Colonic mucosa (tissue), 4 donors: ENCODE measurements at places on chromosomes 4 and X. TPM values are rescaled to one million over a fixed set of nuclear protein-coding genes. Genes with fewer than 3 reads are reported as not detected.
A peak's percentile ranks its signal among the peaks of the same experiment; 100 is the strongest.

Gene OTC
- total RNA-seq = 10.2 TPM

Gene GLRA3
- not detected for total RNA-seq

Gene DDX53
- not detected for total RNA-seq

Gene KLB
- total RNA-seq = 0.64 TPM

DNA sequence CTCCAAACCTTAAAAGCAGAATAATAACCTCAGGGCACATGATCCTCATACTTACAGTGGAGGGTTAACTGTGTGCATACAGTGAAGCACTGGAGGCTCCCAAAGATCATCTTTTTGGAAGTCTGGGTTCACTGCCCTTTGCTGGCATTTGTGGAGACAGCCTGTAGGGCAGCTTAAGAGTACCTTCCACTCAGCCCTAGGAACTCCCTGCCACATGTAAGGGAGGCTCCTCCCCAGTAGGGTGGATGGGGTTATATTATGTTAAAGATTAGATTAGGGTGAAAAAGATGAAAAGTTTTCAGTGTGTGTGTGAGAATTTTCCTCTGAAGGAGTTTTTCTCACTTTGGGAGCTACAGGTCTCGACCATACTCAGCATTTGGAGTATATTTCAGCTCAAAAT is 388.4 kb downstream of the RAB28 start:
- no peak for DNase-seq
- no peak overlapping the region for H3K4me3 ChIP-seq
- no peaks in the 10 kb centered on the region for H3K4me1 ChIP-seq
- no peak overlapping the region for H3K27ac ChIP-seq
- no peaks in the 10 kb centered on the region for H3K27me3 ChIP-seq

- H3K27ac ChIP-seq = no peak overlapping the region
- no peaks in the 10 kb centered on the region for H3K4me1 ChIP-seq
- no peaks in the 10 kb centered on the region for H3K36me3 ChIP-seq
These were observed 2.7 kb upstream of the BMX start for GRCh38 chrX:15497865-15498264.

GRCh38 chr4:107650251-107650650 is 69.8 kb downstream of the PAPSS1 start:
- DNase-seq = no peak
- H3K4me3 ChIP-seq = no peak overlapping the region
- no peak overlapping the region for H3K27ac ChIP-seq
- no peaks in the 10 kb centered on the region for H3K27me3 ChIP-seq
- H3K4me1 ChIP-seq = no peaks in the 10 kb centered on the region

DNA sequence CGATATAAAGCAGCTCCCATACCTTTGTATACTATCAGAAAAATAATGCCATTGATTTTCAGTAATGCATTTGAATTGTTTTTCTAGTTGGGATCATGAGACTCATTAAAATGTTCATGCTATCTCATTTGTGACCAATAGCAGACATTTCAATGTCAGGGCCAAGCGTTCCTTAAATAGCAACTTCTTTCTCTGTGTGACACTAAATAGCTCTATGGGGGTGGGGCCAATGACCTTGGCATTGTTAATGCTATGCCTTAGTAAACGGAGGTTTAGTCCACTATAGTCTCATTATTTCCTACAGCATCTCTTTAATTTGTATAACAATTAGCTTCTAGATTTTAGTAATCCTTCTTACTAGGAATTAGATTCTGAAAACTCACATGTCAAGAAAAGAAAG is 48.6 kb upstream of the ARHGAP24 start:
- no peaks in the 10 kb centered on the region for H3K4me1 ChIP-seq
- H3K27me3 ChIP-seq = no peaks in the 10 kb centered on the region
- no peaks in the 10 kb centered on the region for H3K36me3 ChIP-seq
- no peak overlapping the region for H3K4me3 ChIP-seq
- H3K27ac ChIP-seq = no peak overlapping the region
- no peak for DNase-seq

DNA sequence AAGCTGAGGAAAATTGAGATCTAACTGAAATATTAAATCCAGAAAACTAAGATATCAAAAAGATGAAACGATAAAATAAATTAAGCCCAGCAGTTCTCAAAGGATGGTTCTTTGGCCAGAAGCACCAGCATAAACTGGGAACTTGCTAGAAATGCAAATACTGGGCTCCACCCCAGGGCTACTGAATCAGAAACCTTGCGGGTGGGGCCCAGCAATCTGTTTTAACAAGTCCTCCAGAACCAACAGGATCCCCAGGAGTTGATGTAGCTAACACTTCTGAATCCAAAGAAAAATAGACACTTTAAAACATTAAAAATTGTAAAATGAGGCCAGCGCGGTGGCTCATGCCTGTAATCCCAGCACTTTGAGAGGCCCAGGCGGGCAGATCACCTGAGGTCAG is 14.1 kb upstream of the TMEM154 start:
- no peaks in the 10 kb centered on the region for H3K36me3 ChIP-seq
- DNase-seq = no peak
- no peak overlapping the region for H3K4me3 ChIP-seq
- no peaks in the 10 kb centered on the region for H3K4me1 ChIP-seq
- H3K27ac ChIP-seq = no peak overlapping the region

GRCh38 chr4:79170077-79170476 is 155.8 kb downstream of the NAA11 start:
- H3K4me3 ChIP-seq = no peak overlapping the region
- H3K36me3 ChIP-seq = no peaks in the 10 kb centered on the region
- H3K27me3 ChIP-seq = no peaks in the 10 kb centered on the region
- no peak for DNase-seq

DNA sequence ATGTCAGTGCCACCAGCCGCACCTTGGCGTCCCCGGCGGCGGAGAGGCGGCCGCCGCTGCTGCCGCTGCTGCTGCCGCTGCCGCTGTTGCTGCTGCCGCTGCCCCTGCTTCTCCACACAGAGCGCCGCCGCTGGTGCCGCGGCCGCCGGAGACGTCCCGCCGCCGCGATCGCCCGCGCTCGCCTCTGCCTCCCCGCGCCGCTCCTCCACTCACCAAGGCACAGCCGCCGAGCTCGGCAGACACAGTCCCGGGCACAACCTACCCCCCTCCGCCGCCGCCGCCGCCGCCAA is at the start of gene PPP3CA:
Gene PPP3CA (minus strand): TSS at position 260 of the 290 bp plus-strand sequence.
- DNase-seq = no peak
- no peaks in the 10 kb centered on the region for H3K27me3 ChIP-seq
- H3K4me3 ChIP-seq = peak within 1 kb of the TSS; percentile 83
- peak within 1 kb of the TSS; percentile 99 for H3K27ac ChIP-seq

DNA sequence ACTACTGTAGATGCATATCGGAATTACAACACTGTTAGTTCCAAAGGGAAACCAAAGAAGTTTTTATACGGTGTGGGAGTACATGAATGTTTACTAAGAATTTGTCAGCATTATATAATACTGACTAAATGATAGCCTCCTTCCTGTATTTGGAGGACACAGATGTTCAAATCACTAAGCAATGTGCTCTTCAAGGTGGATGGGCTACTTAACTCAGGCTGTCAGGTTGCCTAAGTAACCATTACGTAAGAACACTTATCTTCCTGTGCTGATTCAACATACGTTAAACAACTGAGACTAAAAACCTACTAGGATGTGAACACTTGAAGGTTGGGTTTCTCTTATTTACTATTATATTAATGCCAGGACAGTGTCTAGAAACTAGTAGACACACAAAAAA is 81.9 kb upstream of the HPGD start:
- H3K27ac ChIP-seq = no peak overlapping the region
- no peak for DNase-seq
- H3K4me1 ChIP-seq = no peaks in the 10 kb centered on the region
- no peaks in the 10 kb centered on the region for H3K36me3 ChIP-seq
- no peak overlapping the region for H3K4me3 ChIP-seq
- H3K27me3 ChIP-seq = no peaks in the 10 kb centered on the region

DNA sequence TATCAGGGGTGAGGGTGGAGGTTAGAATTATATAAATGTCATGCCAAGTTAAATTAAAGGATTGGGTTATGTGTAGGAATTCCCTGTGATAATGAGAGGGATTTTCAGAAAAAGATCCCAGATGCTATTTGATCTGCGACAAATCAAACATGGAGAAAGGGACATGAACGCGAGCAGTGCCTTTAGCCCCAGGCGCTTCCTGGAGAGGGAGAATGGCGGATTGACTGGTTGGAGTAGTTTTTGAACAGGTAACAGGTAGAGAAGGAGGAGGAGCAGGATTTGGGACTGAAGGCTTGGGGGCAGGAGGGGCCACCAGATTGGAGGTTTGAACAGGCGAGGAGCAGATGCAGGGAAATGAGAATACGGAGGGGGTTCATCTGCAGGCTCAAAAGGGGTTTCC is 67.1 kb downstream of the LRP2BP start:
- no peak overlapping the region for H3K27ac ChIP-seq
- H3K27me3 ChIP-seq = no peaks in the 10 kb centered on the region
- H3K4me3 ChIP-seq = no peak overlapping the region

DNA sequence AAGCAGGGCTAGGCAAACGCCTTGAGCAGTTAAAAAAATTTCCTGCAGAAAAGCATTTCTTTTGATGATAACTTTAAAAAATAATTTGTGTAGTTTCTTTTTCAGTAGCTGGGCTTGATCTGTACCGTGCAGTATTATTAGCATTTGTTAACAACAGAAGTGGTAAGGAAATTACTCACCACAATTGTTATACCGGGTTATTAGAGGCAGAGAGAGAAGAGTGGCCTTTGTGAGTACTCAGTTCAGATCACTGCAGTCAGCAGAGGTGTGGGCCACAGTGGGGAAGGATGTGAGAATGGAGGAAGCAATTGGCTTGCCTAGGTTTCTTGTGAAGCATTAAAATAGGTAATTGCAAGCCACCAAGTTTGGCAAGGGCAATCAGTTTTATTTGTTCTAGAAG is 14.3 kb upstream of the IL21 start:
- no peaks in the 10 kb centered on the region for H3K4me1 ChIP-seq
- no peak for DNase-seq
- no peak overlapping the region for H3K4me3 ChIP-seq
- H3K27ac ChIP-seq = no peak overlapping the region
- no peaks in the 10 kb centered on the region for H3K36me3 ChIP-seq

DNA sequence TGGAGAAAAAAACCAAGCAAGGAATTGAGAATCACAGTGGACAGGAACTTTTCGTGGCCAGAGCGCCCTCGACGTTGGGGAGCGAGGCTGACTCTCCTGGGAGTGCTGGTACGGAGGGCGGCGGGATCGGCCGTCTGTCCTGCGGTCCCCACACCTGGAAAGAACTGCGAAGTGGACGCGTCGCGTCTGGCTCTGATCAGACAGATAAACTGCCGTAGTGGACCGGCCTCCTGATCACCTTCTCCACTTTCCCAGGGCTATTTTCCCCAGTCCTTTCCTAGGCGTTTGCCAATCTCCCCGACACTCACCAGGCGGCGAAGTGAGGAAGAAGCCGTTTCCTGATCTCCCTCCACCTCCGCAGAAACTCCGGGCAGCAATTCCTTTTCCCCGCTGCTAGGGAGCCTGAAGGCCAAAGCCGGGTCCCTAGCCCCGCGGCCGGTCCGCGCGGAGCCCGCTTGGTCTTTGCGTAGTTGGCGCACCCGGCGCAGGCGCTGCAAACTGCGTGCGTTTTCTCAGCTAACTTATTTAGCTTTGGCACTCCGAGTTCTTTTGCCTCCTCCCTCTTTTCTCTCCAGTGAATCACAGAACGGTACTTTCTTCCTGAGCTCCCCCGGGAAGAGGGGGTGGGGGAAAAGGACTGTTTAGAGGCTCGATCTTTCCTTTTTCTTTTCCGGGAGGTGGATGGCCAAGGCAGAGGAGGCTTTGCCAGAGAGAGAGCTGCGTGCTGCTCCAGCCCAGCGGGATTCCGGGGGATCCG is at the start of gene ARSJ:
Gene ARSJ (minus strand): TSS at position 500 of the 757 bp plus-strand sequence. CDS start 813 bp downstream, outside the sequence.
- H3K27ac ChIP-seq = peak within 1 kb of the TSS; percentile 71
- peak; percentile 63 for DNase-seq
- H3K4me3 ChIP-seq = peak within 1 kb of the TSS; percentile 68
- no peaks in the 10 kb centered on the region for H3K4me1 ChIP-seq

GRCh38 chr4:80790152-80790551 is 240.4 kb upstream of the BMP3 start:
- no peak overlapping the region for H3K4me3 ChIP-seq
- H3K36me3 ChIP-seq = no peaks in the 10 kb centered on the region
- H3K27ac ChIP-seq = no peak overlapping the region
- DNase-seq = no peak
- H3K27me3 ChIP-seq = no peaks in the 10 kb centered on the region

- no peaks in the 10 kb centered on the region for H3K27me3 ChIP-seq
- no peaks in the 10 kb centered on the region for H3K4me1 ChIP-seq
- no peak for DNase-seq
- no peaks in the 10 kb centered on the region for H3K36me3 ChIP-seq
- H3K27ac ChIP-seq = no peak overlapping the region
These were observed 42.9 kb upstream of the TMPRSS11B start for GRCh38 chr4:68288393-68288740.

DNA sequence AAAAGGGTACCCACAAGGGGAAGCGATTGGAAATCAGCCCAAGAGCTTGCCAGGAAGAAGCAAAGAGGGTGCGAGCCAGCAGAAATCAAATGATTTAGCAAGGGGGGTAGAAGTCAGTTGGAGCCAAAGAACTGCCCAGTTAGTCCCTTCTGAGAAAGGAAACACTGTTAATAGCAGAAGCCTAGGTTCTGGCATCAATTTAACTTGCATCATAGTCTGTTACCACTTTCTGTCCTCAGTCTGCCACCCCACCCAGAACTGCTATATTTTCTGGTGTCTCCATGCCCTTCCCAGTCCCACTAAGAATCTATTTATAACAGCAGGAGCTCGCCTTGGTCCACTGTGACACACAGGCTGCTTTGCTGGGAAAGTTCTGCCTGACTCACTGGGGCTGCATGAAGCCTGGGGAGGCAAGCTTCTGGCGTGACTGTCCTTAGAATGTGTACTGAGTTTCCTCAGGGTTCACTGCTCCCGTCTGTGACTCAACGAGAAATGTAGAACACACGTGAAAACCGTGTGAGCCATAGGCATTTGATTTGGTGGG is 157.8 kb upstream of the TTC29 start:
- H3K27ac ChIP-seq = no peak overlapping the region
- H3K4me1 ChIP-seq = no peaks in the 10 kb centered on the region
- DNase-seq = no peak
- H3K36me3 ChIP-seq = no peaks in the 10 kb centered on the region

- no peaks in the 10 kb centered on the region for H3K27me3 ChIP-seq
- no peak overlapping the region for H3K4me3 ChIP-seq
- DNase-seq = no peak
- no peaks in the 10 kb centered on the region for H3K36me3 ChIP-seq
- no peak overlapping the region for H3K27ac ChIP-seq
These were observed 73.5 kb downstream of the FAM47B start for GRCh38 chrX:35016051-35016450.

- H3K4me3 ChIP-seq = no peak overlapping the region
- no peak for DNase-seq
- H3K27ac ChIP-seq = no peak overlapping the region
- no peaks in the 10 kb centered on the region for H3K36me3 ChIP-seq
These were observed 2088.7 kb upstream of the AGA start for GRCh38 chr4:179530958-179531357.
